Endothelial cell of umbilical vein (primary cell): ENCODE measurements at places on chromosomes 11 and 22. TPM values are rescaled to one million over a fixed set of nuclear protein-coding genes. Genes with fewer than 3 reads are reported as not detected.
A peak's percentile ranks its signal among the peaks of the same experiment; 100 is the strongest.

DNA sequence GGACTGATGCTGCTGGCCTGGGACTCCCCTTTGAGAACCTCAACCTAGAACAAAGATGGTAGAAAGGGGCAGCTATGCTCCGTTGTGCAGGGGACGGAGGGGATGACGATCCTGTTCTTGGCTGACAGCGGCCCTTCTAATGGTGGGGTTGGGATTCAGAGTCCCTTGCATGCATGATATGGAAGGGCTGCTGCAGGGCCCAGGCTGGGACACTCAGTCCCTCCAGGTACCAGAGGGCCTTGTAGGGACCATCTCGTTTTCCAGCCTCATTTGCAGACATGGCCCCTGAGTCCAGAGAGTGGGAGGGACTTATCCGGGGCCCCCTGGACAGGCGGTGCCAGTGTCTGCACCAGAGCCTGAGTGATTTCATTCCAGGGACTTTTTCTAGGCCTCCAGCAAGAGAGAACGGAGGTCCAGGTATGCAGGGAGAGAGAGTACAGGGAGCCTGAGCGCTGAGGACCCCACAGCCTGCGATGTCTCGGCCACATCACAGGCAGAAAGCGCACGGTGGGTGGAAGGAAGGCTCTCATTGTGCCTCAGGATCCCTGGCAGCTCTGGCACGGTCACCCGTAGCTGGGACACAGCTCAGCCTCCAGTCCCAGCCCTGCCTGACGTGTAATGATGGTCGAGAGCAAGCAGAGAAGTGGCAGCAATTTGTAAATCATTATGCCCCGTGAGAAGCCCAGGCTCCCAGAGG lies 860.8 kb downstream of the TBC1D22A start:
- no peaks in the 10 kb centered on the region for H3K4me1 ChIP-seq
- H3K27me3 ChIP-seq: no peaks in the 10 kb centered on the region
- no peak overlapping the region for H3K27ac ChIP-seq
- no peak overlapping the region for H3K4me3 ChIP-seq

DNA sequence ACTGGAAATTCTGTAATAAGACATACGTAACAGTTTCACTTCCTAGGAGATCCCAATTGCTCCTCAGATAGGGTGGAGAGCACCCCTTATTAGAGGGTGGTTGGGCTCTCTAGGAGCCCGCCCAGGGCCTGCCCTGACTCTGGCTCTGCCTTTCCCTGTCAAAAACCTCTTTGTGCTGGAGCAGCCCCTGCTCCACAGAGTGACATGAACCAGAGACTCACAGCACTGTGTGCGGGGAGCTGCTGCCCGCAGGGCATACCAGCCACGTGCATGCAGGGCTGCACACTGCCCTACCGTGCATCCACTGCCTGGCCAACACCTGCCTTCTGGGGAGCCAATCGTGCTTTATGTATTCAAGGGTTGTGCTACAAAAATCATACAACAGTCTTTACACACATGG lies 24.3 kb downstream of the KCNQ1OT1 start:
- H3K27ac ChIP-seq: no peak overlapping the region
- no peak for DNase-seq
- H3K4me3 ChIP-seq: no peak overlapping the region
- no peaks in the 10 kb centered on the region for H3K27me3 ChIP-seq
- H3K36me3 ChIP-seq: no peaks in the 10 kb centered on the region

GRCh38 chr11:18491924-18492323 lies 34.8 kb downstream of the TSG101 start:
- H3K36me3 ChIP-seq: peaks cover 13% of the 10 kb centered on the region
- H3K27ac ChIP-seq: no peak overlapping the region
- no peaks in the 10 kb centered on the region for H3K27me3 ChIP-seq
- no peaks in the 10 kb centered on the region for H3K4me1 ChIP-seq
- H3K4me3 ChIP-seq: no peak overlapping the region

TRIM3 gene
- total RNA-seq: 25.6 and 29.2 TPM in 2 replicates

PRDX5 gene
- 199 and 202 TPM in 2 replicates for total RNA-seq

DNA sequence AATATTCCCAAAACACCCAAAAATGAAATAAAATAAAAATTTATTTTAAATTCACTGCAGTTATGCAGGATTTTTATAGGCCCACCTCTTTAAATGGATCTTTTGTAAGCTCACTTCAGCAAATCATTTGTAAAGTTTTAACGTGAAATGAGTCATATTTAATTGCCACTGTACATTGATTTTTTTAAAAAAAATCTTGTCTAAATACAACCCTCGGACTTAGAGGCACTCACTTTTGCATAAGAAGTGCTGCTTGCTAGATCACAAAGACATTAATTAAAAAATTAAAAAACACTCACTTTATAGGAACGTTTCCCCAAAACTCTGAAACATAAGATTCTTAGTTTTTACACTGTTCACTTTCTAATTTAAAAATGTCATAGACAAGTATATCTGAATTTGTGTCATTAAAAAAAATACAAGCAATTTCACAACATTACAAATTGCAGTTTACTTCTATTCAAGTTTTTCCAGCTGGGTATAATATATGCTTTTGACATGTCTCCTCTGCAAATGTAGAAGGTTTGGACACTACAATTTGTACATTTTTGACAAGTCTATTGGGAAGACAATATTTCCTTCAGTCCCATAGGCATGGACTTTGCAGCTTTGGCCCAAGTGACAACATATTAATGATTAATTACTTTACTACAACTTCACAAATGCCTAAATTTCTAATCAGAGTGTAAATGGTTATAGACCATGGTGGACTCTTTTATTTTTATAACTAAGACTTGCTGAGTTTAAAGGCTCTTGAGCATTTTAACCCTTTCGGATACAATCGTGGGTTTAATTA lies 1088.4 kb downstream of the LRRC4C start:
- no peaks in the 10 kb centered on the region for H3K36me3 ChIP-seq
- DNase-seq: no peak
- no peaks in the 10 kb centered on the region for H3K27me3 ChIP-seq
- H3K4me1 ChIP-seq: no peaks in the 10 kb centered on the region
- H3K27ac ChIP-seq: no peak overlapping the region

- H3K27me3 ChIP-seq: no peaks in the 10 kb centered on the region
- DNase-seq: no peak
- H3K4me3 ChIP-seq: no peak overlapping the region
- no peak overlapping the region for H3K27ac ChIP-seq
- H3K36me3 ChIP-seq: no peaks in the 10 kb centered on the region
- no peaks in the 10 kb centered on the region for H3K4me1 ChIP-seq
These were observed 7.0 kb downstream of the KIRREL3 start for GRCh38 chr11:126993599-126993998.

DNA sequence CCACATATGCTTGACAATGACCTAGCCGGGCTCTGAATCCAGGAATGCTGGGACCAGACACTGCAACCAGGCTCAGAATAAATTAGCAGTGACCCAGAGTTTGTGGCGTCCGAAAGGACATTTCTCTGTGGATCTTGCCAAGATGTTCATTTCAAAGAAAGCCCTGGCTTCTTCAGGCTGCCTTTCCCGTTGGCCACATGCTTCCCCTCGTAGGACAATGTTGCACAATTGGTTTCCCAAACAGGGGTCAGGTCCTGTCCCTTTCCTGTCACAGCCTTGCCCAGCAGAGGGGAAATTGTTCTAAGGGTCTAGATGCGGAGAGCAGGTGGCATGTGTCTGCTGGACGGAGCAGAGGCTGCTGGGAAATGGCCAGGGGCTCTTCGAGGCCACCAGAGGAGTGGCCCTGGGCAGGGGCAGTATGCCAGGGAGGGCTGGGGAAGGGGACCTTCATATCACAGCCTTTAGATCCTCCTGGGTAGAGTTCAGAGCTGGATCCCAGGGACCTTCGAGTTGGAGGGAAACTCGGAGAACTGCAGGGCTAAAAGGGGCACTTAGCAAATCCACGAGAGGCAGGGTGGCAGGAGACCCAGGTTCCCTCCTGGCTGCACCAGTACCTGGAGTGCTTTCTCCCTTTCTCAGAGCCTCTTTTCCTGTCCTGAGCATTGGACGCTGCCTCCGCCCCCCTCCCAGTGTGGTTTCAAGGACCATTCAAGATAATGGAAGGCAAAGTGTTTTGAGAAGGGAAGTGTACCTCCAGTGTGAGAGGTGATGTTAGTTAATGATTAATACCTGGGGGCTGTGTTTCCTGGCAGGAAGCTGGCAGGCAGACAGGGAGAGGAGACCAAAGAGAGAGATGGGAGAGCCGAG lies 42.3 kb downstream of the C11orf96 start:
- no peak for DNase-seq
- H3K27me3 ChIP-seq: no peaks in the 10 kb centered on the region
- H3K27ac ChIP-seq: no peak overlapping the region
- no peak overlapping the region for H3K4me3 ChIP-seq
- H3K4me1 ChIP-seq: no peaks in the 10 kb centered on the region
- H3K36me3 ChIP-seq: no peaks in the 10 kb centered on the region

GRCh38 chr11:78562398-78562797 lies 12.3 kb downstream of the NARS2 start:
- no peak overlapping the region for H3K4me3 ChIP-seq
- peak overlapping the region; percentile 68 for H3K27ac ChIP-seq
- H3K27me3 ChIP-seq: no peaks in the 10 kb centered on the region
- H3K36me3 ChIP-seq: no peaks in the 10 kb centered on the region
- DNase-seq: peak; percentile 64

CCDC157 gene
- total RNA-seq: 1.7 and 2.1 TPM in 2 replicates

GRCh38 chr11:63277345-63277943 lies 34.0 kb upstream of the SLC22A25 start:
- no peak for DNase-seq
- peaks cover 5% of the 10 kb centered on the region for H3K27me3 ChIP-seq
- H3K36me3 ChIP-seq: no peaks in the 10 kb centered on the region
- H3K4me3 ChIP-seq: no peak overlapping the region
- H3K4me1 ChIP-seq: no peaks in the 10 kb centered on the region

XKR3 gene
- not detected in 2 replicates for total RNA-seq

APOBEC3B gene
- 10.3 and 13.6 TPM in 2 replicates for total RNA-seq

DNA sequence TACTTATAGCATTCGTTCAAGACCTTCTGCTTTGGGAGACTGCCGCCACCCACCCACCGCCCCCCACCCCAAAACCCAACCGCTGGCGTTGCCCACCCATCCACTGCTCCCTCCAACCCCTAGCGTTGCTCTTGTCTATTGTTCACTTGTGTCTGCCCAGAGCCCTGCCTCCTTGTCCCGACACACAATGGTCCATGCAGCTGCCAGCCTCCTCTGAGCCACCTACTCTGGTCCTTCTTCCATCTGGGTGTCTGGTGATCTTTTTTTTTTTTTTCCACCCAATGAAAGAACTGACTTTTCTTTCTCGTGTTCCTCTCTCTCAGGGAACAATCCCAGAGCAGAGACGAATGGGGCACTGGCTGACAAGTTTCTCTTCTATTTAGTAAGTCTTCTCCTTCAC lies 256.0 kb upstream of the SESN3 start:
- no peak for DNase-seq

FGF19 gene
- total RNA-seq: not detected in 2 replicates

SMIM38 gene
- not detected in 2 replicates for total RNA-seq

- H3K4me1 ChIP-seq: peaks cover 83% of the 10 kb centered on the region
- peak; percentile 100 for DNase-seq
- no peaks in the 10 kb centered on the region for H3K27me3 ChIP-seq
- no peaks in the 10 kb centered on the region for H3K36me3 ChIP-seq
These were observed 22.2 kb upstream of the CBX7 start for GRCh38 chr22:39174498-39175352.

KIAA1671 gene
- total RNA-seq: 78.9 and 85.1 TPM in 2 replicates

- H3K27ac ChIP-seq: no peak overlapping the region
- no peak for DNase-seq
- no peaks in the 10 kb centered on the region for H3K4me1 ChIP-seq
- no peaks in the 10 kb centered on the region for H3K36me3 ChIP-seq
These were observed 102.4 kb upstream of the SORL1-AS1 start for GRCh38 chr11:121555121-121555520.

GRCh38 chr11:132202621-132203020 lies 832.2 kb downstream of the NTM start:
- no peak overlapping the region for H3K4me3 ChIP-seq
- no peak for DNase-seq
- no peaks in the 10 kb centered on the region for H3K27me3 ChIP-seq
- H3K36me3 ChIP-seq: no peaks in the 10 kb centered on the region
- no peak overlapping the region for H3K27ac ChIP-seq

OR52N4 gene
- total RNA-seq: not detected in 2 replicates

DNA sequence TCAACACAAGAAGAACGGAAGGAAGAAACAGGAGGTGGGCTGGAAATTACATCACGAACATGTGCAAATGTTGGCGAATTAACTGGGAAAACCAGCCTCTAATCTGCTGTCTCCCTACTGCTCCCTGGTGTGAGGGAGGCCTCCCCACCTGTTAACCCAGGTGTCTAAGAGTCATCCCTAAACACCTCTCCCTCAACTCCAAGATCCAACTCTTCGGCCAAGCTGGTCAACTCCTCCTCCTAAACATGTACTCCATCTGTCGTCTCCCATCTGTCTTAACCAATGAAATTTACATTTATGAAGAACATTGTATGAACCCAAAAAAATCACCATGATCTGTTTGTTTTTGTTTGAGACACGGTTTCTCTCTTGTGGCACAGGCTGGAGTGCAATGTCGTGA lies 154.2 kb downstream of the LARGE1 start:
- H3K4me3 ChIP-seq: no peak overlapping the region
- no peaks in the 10 kb centered on the region for H3K27me3 ChIP-seq
- H3K27ac ChIP-seq: no peak overlapping the region
- no peaks in the 10 kb centered on the region for H3K4me1 ChIP-seq
- no peak for DNase-seq
